ENCODE measurements at places on chromosomes 11 and 22.

GRCh38 chr11:95505927-95506426, 275.0 kb upstream of the SESN3 start:
- DNase-seq = no peak

DNA sequence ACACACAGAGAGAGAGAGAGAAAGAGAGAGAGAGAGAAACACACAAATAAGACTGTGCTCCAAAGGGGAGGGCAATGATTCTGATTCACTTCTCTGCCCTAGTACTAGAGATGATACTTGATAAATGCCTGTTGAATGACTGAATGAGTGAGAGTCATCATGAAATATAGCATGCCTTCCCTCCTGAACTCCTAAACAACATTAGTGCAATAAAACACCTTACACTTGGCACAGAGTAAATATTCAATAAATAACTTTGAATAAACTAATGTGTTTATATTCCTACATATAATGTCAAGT, 511.2 kb upstream of the RAG2 start:
- no peak for DNase-seq

GRCh38 chr22:32411402-32411801, 645 bp downstream of the RTCB start:
- DNase-seq = peak; percentile 9

GRCh38 chr11:75320046-75320618, 31.3 kb downstream of the ARRB1 start:
- DNase-seq = no peak

DNA sequence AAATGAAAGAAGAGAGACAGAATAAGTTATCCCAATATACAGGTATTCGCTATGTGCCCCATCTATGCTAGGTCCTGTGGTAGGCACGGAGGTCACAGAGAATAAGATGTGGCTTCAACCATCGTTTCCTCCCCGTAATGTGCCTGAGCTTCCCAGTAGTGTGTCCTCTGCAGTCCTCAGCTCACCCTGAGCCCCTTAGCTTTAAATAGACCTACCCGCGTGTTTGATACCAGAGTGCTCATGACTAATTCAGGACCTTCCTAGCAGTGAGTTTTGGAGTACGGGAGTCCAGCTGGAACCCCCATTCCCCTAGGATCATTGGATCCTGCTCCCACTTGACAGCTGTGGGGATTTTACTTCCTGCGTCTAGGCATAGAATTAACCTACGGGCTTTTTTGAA, 37.5 kb upstream of the SYN3 start:
- no peak for DNase-seq

GRCh38 chr11:12794576-12795230, 120.5 kb downstream of the TEAD1 start:
- DNase-seq = no peak
